ENCODE measurements at places on chromosomes 7 and 10.

DNA sequence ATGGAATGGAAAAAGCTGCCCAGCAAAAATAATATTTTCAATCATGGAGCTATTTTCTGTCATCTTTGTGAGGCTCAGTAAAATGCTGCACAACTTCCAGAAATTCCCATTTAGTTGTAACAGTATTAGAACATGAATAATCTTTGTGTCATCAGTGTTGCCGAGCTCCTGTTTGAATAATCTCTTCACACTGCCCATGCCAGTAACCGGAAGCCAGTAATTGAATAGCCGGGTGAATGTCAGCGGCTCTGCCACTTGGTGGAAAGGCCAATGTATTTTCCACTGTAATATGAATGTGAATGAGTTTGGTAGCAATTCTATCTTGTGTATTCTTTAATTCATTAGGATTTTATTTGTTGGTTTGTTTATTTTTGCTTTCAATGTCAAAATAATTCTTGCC is 172.5 kb upstream of the INSYN2A start:
- no peak for DNase-seq

DNA sequence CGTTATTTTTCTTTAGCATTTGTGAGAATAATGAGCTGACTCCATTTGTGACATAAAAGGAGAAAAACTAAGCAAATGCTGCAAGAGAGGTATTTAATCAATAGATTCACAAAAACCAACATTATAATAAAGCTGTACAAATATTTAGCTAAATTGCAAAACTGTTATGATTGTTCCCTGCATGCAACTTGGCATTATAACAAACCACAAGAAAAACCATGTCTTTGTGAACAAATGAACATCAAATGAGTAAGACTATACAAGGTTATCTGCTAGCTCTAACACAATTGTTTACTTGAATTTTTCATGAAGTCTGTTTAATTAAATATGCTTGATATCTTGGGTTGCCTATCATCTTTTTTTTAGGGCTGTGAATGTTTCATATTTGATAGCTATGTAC is 50.8 kb upstream of the PPP1R9A start:
- no peak for DNase-seq

DNA sequence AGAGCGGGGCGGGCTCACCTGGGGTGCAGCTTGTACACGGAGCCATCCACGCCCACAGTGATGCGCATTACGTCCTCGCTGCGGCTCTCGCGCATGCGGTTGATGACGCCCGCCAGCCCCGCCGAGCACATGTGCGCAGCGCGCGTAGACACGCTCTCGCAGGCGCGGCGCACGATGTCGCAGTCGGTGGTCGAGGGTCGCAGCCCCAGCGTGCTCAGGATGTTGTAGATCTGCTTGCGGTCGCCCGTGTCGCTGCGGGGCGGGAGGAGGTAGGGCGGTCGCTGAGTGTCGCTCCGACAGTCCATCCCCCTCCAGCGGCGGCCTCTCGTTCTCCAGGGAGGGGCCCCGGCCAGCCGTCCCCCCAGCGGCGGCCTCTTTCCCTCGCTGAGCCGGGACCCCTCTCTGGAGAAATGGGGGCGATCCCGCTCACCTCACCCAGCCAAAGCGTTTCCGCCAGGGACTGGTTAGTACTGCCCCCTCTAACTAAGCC is 4.4 kb upstream of the MYL7 start:
- DNase-seq = no peak

GRCh38 chr7:897771-898376 is 21.5 kb downstream of the GET4 start:
- DNase-seq = no peak

DNA sequence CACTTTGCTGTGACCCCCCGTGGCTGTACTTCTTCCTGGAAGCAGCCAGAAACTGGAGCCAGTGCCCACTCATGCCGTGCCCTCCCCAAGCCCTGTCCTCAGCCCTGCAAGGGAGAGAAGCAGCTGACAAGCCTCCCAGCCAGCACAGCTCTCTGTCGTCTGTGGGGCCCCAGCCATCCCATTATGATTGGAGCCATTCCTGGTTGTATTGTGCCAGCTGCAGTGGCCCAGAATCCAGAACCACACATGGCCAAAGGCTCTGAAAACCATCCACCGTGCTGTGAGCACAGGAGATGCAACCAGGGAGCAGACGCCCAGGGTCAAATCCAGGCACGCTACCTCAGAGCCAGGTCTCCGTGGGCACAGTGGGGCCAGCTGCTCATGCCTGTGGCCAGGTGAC is 18.7 kb downstream of the GRID2IP start:
- DNase-seq = no peak

DNA sequence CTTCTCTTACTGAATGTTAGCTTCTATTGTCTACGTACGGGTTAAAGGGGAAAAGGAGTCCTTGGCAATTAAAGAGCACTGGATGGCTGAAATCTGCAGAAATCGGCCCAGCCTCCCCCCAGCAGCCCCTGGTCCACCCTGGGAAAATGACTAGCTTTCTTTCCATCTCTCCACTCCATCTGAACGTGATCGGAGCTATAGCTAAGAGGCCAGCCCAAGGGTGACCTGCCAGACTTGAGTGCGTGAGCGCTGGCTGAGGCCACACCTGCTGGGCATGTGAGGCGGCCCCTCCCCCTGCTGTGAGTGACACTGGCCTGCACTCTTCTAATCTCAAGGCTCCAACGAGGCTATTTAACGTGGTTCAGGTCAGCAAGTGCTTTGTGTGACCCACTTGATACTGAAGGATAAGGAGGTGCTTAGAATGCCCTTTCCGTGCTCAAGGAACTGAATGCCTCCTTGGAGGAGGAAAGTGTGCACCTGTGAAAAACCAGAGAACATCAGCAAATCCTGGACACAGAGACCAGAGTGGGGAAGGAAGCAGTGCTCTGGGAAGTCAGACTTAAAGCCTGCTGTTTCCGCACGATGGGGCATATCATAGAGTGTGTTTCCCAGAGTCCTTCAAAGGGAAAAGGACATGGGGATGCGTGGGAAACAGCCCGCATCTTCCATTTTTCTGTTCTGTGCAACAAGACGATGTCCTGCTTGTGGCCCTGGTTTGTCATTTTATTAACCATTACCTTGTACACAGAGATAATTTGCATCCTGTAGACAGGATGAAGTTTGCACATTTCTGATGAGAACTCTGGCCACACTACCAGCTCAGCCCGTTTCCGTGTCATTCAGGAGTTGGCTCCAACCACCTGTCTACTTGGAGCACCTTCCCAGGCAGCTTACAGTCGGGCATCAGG is 12.5 kb upstream of the MNX1 start:
- DNase-seq = no peak

GRCh38 chr7:138238734-138239659 is 162.7 kb downstream of the AKR1D1 start:
- DNase-seq = no peak

GRCh38 chr7:7220821-7221220 is 38.5 kb downstream of the C1GALT1 start:
- no peak for DNase-seq

- DNase-seq = no peak
Measured at GRCh38 chr7:117098457-117098856, 145.2 kb downstream of the ST7 start.

- DNase-seq = no peak
Measured at GRCh38 chr10:48632166-48632565, 27.3 kb upstream of the ARHGAP22 start.

GRCh38 chr10:17062009-17062408 is 67.6 kb downstream of the CUBN start:
- DNase-seq = no peak

DNA sequence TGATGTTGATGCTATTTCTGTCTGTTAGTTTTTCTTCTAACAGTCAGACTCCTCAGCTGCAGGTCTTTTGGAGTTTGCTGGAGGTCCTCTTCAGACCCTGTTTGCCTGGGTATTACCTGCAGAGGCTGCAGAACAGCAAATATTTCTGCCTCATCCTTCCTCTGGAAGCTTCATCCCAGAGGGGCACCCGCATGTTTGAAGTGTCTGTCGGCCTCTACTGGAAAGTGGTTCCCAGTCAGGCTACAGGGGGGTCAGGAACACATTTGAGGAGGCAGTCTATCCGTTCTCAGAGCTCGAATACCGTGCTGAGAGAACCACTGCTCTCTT is 13.3 kb upstream of the CYP3A5 start:
- DNase-seq = no peak

DNA sequence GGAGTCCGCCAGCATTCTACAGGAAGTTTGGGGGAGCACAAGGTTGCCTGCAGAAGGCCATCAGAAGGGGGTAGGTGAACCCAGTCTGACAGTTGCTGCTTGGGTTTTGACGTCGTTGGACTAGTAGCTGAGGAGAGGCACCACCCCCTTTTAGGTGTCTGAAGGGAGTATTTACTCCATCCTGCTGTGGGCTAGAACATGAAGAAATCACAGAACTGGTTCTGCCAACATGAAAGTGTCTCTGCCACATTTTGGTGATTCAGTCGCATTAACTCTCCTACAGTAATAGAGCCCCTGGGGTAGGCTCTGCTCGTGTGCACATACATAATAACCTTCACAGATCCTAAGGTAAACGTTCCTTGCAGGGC is 834 bp upstream of the TRIL start:
- no peak for DNase-seq
